ENCODE measurements at places on chromosomes 6 and 20.
A peak's percentile ranks its signal among the peaks of the same experiment; 100 is the strongest.

- peak; percentile 45 for DNase-seq
These were observed 339.9 kb upstream of the ARID1B start for GRCh38 chr6:156437121-156437879.

DNA sequence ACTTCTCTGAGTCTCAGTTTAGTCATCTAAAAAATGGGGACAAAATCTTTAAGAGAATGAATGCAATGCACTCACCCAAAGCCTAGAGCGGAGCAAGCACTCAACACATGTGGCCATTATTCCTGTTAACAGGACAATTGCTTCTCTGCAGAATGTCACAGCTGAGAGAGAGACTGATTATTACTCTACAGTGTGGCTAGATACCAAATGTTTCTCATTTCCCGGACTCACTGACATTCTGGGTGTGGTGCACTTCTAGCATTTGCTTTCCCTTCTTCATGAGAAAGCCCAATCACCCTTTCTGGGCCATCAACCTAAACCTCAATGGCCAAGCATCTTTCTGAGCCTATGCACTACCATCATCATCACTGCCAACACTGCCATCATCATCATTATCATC is 273.9 kb downstream of the ZNF217 start:
- DNase-seq: no peak

- DNase-seq: peak; percentile 36
These were observed 128.6 kb upstream of the LRFN2 start for GRCh38 chr6:40715570-40716403.

DNA sequence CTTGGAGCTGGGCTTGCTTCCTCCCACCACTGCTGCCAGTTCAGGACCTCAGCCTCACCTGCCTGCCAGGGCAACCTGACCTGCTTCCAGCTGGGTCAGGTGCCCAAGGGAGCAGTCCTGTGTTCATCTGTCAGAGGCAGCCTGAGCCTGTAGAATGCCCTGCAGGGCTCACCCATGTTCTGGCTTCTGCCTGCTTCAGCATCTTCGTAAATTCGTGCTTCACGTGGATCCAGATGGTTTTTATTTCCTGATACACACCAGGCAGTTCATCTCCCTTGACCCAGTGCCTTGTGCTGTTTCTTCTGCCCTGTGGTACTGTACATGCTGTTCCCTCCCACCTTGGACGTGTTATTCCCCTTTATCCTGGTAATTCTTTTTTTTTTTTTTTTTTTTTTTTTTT is 50.2 kb downstream of the ARID1B start:
- DNase-seq: no peak

- no peak for DNase-seq
These were observed 93.1 kb upstream of the INSM1 start for GRCh38 chr20:20274821-20275220.

GRCh38 chr6:156727715-156728385 is 49.3 kb upstream of the ARID1B start:
- no peak for DNase-seq

GRCh38 chr20:34328928-34329677 is 25.9 kb upstream of the AHCY start:
- no peak for DNase-seq

DNA sequence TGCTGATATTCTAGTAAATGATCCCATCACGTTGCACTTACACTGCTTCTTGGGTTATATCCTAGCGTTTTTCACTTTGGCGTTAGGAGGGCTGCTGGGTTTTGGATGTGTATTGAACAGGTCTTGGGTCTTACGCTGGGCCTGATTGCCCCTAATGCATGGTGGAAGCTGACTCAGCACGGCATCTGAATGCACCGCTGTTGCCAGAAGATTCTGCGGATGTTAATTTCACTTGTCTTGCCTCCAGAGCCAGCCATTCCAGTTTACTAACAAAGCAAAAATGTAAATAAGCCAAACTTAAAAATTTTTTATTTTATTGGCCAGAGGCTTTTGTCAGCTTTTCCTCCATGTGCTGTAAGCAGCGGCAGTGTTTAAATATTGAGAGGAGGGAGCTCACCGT is 233.5 kb downstream of the TMEM242 start:
- no peak for DNase-seq

DNA sequence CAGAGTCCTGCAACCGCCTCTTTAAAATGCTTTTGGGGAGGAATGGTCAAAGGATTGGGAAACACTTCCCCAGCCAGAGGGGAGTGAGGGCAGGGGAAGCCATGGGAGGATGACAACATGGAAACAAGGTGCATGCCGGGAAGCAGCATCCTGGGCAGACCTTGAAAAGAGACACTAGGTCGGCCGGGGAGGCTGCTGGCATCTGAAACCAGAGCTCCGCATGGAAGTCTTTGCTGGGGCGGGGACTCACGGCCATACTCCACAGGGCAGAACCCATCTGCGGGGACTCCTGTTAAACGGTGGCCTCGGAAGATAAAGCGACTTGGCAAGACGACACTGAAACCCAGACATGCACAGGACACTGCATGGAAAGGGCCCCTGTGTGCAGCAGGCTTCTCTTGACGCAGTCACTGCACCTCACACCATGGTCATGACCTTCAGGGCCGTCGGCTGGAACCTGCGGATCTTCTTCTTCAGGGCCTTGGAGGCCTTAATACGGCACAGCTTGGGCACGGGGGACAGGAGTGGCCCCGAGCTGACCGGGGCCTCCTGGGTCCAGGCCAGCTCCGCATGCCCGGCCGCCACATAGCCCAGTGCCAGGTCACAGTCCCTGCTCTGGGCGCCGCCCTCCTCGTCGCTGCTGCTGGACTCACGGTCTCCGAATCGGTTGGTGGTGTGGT is 12.4 kb downstream of the DACT2 start:
- no peak for DNase-seq

DNA sequence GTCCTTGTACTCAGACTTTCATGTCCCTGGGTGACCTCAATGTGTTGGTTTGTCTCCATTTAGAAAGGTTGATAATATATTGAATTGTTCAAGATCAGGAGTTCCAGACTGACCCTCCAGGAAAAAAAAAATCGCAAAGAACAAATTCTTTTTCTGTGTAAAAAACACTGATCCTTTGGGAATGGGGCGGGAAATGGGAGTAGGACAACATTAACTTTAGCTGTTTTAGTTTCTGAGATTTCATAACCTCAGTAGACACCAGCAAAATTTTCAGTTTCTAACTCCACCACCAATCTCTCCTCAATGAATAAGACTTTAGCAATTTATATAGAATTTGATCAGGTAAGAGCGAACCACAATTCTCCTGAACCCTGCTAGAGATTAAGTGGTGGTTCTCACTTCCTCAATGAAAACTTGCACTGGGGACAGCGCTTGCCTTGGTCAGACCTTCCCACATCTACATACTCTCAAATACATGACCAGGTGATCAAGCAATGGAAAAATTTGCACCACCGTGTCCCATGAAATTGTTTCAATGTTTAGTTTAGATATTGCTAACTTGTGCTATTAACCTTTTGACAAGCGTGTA is 231.2 kb upstream of the PLN start:
- DNase-seq: no peak

GRCh38 chr20:63864545-63864977 is 509 bp upstream of the TPD52L2 start:
- DNase-seq: no peak

GRCh38 chr6:56505512-56506260 is 137.0 kb downstream of the DST start:
- DNase-seq: no peak

GRCh38 chr6:151796842-151797530 is 10.5 kb upstream of the ESR1 start:
- no peak for DNase-seq

DNA sequence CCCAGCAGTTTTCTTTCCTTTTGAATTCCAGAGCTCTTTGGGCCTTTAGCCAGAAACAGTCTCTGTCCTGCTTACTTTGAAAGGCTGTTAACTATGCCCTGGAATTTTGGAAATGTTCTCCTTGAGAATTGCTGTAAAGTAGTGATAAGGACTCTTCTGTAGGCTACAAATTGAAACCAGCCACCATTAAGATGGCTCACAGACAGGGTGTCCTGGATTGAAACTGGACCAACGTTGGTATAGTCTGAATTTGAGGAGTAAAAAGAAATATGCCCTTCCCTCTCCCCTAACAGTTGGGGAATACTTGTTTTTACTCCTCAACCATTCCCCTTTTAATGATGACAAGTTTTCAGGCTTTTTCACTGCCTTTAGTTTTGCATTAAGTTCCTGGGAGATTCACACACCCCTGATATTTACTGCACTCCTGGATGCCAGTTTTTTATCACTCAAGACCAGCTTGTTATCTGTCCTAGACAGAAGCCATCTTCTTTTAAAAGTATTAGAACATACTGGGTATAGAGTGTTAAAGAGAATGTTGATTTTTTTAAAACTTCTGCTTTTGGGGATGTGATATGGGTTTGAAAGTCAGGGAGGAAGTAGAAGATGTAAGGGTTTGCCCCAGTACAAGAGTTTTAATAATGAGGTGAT is 21.9 kb downstream of the TOP1 start:
- DNase-seq: no peak

DNA sequence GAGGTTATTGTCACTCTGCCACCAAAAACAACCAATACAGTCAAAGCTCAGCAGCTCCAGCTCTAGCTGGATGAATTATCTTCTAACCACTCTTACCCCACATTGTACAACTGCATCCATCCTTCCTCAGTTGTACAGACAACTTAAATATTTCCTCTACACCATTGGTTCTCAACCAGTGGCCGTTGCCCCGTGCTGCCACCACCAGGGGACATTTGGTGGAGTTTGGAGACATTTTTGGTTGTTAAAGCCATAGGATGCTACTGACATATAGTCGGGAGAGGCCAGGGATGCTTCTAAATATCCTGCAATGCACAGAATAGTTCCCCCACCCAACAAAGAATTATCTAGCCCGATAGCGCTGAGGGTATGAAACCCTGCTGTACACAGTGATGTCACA is 59.3 kb downstream of the SHLD1 start:
- DNase-seq: no peak

DNA sequence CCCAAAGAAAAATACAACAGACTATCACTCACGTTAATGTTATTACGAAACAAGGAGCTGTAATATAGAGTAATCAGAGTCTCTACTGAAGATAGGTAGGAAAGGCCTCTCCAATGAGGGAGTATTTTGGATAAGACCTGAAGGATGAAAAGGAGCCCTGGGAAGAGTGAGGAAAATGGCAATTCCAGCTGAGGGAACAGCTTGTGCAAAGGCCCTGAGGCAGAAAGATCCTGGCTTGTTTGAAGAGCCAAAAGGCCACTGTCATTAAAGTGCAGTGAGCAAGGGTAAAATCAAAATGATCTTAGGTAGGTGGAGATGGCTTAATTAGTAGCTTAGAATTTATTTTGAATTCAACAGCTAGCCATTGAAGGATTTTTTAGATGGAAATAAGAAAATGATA is 138.6 kb downstream of the KHDC1L start:
- no peak for DNase-seq

DNA sequence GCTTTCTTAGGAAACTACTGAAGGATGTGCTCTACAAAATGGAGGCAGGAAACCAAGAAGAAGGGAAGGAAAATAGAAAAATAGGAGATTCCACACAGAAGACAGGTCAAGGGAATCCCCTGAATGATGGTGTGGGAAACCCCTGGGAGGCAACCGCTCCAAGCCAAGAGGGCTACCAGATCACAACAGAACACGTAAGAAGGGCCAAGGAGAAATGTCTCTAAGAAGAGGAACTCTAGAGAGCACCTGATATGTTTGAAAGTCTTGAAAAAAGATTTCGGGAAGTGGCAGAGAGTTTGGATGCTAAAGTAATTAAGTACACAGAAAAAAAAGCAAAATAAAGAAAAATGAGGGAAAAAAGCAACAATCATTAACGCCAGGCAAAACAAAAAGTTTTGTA is 7.1 kb downstream of the KIF13A start:
- no peak for DNase-seq

DNA sequence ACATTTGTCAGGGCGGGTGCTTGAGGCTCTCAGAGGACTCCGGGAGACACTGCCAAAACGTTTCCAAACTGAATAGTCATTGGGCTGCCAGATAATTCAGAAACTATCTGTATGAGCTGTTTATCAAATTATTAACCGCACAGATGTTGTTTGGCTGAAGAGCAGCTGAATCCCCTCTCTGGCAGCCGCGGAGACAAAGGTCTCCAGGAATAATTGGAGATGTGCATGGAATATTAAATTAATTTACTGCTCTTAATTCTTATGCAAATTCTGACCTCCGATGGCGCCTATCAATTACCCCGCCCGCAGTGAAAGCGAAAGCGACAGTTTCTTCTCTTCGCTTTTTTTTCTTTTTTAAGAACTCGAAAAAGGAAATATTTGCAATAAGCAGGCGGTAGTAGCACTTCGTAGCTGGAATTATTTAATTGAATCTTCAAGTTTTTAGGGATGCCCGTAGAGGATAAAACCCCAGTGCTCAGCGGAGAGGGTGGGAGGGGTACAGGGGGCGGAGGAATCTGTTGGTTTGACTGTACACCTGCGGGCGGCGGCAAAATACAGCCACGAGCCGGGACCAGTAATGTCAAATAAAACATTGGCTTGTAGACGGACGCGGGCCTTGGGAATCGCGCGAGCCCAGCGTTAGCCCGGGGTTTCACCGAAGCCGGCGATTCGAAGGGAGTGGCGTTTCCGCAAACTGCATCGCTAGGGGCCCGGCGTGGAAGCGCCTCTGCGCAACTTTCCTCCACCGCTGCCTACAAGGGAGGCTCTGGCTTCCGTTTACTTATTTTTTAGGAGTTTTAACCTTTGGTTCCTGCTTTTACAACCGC is 6.2 kb downstream of the LINC00237 start:
- DNase-seq: peak; percentile 45

DNA sequence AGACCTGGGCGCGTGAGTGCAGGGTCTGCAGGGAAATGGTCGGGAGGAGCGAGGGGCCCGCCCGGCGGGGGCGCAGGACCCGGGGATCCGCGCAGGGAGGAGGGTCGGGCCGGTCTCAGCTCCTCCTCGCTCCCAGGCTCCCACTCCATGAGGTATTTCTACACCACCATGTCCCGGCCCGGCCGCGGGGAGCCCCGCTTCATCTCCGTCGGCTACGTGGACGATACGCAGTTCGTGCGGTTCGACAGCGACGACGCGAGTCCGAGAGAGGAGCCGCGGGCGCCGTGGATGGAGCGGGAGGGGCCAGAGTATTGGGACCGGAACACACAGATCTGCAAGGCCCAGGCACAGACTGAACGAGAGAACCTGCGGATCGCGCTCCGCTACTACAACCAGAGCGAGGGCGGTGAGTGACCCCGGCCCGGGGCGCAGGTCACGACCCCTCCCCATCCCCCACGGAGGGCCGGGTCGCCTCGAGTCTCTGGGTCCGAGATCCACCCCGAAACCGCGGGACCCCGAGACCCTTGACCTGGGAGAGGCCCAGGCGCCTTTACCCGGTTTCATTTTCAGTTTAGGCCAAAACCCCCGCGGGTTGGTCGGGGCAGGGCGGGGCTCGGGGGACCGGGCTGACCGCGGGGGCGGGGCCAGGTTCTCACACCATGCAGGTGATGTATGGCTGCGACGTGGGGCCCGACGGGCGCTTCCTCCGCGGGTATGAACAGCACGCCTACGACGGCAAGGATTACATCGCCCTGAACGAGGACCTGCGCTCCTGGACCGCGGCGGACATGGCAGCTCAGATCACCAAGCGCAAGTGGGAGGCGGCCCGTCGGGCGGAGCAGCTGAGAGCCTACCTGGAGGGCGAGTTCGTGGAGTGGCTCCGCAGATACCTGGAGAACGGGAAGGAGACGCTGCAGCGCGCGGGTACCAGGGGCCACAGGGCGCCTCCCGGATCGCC is 54.2 kb upstream of the HLA-A start:
- peak; percentile 95 for DNase-seq

- no peak for DNase-seq
These were observed 218.2 kb downstream of the OTOR start for GRCh38 chr20:16966276-16966880.

Data from colonic mucosa (tissue), 4 donors.